Stimulated activated CD4-positive, alpha-beta T cell treated with anti-CD3 and anti-CD28 coated beads, Interleukin-2, amount 100 ng/mL, for 24 hours (primary cell): ENCODE measurements at places on chromosomes 7 and 10.

GRCh38 chr7:99652671-99653070, 27.1 kb downstream of the CYP3A5 start:
- no peak for DNase-seq

DNA sequence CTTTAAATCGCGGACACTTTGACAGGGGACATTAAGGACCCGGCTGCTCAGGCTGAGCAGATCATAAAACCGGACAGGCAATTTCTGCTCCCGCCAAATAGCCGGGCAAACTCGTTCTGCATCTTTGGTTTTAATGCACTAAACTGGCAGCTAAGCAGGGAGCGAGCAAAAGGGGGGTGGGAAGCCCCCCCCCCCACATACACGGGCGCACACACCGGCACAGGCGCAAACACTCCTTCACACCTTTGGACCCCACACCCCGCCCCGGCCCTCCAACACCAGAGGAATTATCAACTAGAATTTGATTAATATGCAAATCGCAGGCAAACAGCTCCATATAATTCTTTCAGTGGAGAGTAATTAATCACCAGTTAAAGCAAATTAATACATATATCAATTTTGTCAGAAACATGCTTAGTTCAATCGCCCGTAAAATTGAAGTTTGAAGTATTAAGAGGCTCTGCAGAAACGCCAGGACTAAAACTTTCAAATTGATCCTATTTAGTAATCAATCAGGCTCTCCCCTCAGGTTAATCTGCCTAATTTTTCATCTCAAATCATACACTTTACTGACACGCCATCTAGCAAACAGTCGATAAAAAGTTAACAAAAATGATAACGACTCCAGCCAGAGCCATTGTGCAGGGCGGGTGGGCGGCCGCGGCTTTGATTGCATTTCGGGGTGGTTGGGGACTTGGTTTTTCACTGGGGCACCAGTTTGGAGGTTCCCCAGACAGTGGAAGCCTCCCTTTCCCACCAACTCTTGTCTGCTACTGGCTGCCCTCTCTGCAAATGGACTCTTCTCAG, 9.9 kb downstream of the LBX1 start:
- no peak for DNase-seq

GRCh38 chr7:33143996-33144718, 14.8 kb downstream of the BBS9 start:
- no peak for DNase-seq

DNA sequence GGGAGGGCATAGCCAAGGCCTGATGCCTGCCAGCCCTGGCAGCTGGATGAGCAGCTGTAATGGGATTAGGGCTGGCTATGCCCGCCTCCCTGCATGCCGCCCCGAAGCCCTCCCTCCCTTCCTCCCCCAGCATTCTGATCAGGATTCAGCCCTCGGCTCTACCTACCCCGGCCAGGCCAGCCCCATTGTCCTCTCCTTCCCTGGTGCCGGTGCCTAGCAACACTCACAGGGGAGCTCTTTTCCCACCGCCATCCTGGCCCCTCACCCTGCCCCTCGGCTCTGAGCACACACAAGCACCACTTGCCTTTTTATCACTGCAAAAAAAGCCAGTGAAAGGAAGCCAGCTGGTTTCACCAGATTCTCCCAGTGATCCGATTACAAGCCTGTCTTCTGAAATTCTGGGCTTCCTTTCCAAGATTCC, 9.0 kb upstream of the ADCYAP1R1 start:
- no peak for DNase-seq

- DNase-seq, result no peak
Observed at GRCh38 chr7:3246651-3247050, 54.4 kb upstream of the SDK1 start.

DNA sequence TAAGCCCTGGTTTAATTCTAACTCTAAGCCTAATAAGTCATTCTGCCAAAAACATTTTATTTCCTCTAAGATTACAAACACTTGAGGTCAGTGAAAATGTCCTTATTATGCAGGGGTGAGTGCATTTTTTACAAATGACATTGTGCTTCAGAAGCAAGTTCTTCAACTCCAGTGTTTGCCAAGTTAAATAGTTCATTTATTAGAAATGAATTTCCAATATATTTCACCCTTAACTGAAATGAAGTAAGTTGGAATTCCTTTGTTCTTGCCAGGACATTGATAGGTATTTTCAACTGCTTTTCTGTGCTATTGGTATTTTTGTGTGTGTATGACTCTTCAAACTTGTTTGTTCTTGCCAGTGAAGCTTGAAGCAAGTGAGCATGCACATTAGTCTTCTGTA, 89.5 kb upstream of the CCDC6 start:
- DNase-seq, result no peak

DNA sequence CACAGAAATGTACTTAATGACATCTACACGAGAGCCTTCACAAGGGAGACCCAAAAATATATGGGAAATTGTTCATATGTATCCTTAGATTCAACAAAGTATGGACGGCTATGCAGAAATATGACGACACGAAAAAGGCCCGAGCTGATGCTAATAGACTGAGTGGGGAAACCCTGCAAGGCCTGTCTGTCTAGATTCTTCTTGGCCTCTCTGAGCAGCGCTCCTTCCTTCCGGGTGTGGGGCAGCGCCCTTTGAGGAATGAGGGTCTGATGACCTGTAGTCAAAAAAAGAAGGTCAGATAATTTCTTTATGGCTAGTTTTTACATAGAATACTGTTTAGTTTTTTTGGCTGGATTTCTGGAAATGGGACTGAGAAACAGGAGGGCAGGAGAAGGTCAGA, 192.8 kb upstream of the AKR1E2 start:
- no peak for DNase-seq

DNA sequence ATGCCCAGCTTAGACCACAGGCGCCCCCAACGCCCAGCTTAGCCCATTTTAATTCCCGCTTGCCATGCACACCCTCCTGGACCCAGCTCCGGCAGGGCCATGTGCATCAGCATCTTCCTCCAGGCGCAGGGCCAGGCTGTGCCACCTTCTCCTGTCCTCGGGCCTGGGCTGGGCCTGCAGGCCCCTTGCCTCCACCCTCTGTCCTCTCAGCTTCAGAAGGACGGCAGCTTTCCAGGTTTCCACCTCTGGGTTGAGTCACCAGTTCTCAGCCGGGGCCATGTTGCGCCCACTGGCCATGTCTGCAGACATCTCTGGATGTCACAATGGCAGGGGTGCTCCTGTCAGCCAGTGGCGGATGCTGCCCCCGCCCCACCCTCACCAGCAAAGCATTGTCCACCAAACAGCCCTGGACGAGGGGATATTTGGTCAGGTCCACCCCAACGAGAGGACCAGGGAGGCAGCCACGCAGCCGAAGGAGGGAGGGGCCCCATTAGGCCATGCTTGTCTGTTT, 59.1 kb upstream of the NKX6-2 start:
- no peak for DNase-seq

- no peak for DNase-seq
Observed at GRCh38 chr7:138753610-138754009, 44.2 kb upstream of the TMEM213 start.

- DNase-seq, result no peak
Observed at GRCh38 chr10:122997864-122998263, 10.7 kb downstream of the IKZF5 start.

DNA sequence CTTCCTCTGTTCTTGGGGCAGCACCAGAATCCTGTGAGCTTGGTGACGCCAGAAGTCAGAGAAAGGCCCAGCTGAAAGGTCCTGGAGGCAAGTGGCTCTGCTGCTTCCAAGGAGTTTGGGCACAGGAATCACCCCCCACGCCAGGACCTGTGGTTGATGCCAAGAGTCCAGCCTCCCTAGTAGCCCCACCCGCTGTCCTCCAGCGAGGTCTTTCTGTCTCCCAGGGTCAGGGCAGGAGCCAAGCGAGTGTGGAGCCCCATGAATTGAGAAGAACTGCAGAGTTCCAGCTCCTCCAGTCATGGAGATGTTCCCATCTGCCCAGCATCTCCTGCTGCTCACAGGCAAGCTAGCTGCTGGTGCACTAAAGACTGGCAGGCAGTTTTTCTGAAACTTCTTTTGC, 631.7 kb upstream of the MGMT start:
- DNase-seq, result no peak

DNA sequence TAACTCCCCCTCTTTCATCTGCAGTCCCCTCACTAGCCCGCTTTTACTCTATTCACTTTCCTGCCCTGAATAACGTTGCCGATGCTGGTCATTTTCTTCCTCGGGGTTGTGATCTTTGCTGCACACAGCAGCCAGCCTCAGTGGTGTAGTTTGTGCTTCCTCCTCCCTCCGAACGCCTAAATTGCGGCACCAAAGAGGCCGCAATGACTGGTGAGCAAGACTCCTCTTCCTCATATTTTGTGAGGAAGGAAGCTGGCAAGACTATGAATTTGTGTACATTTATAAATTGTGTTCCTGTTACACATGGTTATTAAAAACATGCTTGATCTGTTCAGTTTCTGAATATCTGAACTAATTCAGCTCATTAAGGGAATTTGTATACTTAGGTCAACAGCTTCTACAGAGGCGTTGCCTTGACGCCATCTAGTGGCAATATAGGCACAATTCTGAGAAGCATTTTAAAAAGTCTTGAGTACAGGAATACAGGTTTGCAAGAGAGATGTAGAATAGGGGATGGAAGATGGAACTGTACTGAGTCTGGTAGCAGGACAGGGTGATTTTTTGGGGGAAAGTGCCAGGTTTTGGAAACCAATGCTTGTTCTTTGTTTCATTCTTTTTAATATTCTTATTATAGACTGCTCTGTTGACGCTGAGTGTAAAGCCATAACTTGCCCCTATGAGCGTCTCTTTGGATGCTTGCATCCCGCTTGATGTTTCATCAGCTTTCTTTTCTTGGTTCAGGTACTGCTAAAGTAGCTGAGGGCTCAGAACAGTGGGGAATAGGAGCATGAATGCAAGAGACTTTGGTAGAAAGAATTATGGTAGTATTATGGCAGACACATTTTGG, 4.1 kb upstream of the TAS2R5 start:
- peak; percentile 18 for DNase-seq

- DNase-seq, result no peak
Observed at GRCh38 chr10:92492748-92493240, 81.1 kb downstream of the IDE start.

DNA sequence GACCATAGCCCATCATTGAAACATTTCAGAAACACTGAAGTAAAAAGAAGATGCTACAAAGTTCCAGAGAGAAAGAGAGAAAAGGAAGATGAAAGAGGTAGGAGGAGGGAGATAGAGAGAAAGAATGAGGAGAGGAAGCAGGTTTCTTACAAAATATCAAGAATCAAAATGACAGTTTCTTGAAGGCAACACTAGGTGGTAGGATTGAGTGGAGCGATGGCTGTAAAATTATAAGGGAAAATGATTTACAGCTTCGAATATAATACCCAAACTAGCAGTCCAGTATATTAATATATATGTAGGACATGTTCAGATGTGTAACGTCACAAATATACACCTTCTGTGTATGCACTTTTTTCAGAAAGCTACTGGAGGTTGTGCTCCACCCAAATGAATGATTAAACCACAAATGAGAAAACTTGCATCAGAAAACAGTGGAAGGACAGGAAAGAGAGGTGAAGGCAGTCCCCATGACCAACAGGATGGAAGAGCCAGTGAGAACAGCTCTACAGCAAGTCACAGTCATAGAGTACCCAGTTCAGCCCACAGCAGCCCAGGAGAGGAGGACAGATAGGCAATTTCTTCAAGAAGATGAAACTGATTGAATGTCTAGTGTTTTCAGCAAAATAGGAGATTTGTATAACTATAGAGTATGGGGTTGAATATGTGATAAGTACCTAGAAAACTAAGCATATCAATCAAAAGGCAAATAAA, 151.5 kb upstream of the TARP start:
- no peak for DNase-seq
